Suprapubic skin (tissue), 4 donors: ENCODE measurements at places on chromosomes 6 and 20.

DNA sequence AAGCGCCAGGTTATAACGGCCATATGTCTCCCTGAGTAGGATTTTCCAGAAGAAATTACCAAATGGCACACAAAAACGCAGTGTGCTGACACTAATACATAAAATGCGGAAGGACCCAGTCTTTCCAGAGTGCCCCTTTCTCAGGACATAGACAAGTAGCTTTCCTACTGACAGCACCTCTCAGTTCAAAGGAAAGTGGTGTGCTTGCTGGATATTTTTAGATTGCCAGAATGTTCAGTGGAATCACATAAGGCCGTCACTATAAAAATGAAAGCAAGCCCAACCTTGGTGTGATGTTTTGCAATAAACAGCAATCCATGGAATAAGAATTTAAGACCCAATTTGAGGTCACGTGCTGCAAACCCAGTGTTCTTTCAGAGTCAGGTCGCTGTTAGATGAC, 135.5 kb upstream of the AGPAT4 start:
- H3K27ac ChIP-seq: no peak overlapping the region
- H3K27me3 ChIP-seq: no peaks in the 10 kb centered on the region
- H3K4me3 ChIP-seq: no peak overlapping the region
- peaks cover 11% of the 10 kb centered on the region for H3K4me1 ChIP-seq

GRCh38 chr6:18507018-18507415, 119.9 kb downstream of the RNF144B start:
- no peak for DNase-seq
- H3K27ac ChIP-seq: no peak overlapping the region
- H3K36me3 ChIP-seq: no peaks in the 10 kb centered on the region
- no peak overlapping the region for H3K4me3 ChIP-seq

DNA sequence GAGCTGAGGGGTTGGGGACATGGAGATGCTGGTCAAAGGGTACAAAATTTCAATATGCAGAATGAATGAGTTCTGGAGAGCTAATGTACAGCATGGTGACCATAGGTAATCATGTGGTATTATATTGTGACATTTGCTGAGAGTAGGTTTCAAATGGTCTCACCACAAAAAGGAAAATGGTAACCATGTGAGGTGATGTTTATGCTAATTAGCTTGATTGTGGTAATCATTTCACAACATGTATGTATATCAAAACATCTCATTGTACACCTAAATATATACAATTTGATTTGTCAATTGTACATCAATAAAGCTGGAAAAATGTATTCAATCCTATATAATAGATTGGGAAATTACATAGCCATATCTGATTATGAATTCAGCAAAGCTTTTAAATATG, 29.5 kb upstream of the TMEM14A start:
- H3K27ac ChIP-seq: no peak overlapping the region
- no peaks in the 10 kb centered on the region for H3K36me3 ChIP-seq
- no peak for DNase-seq
- no peak overlapping the region for H3K4me3 ChIP-seq
- H3K27me3 ChIP-seq: peaks cover 6% of the 10 kb centered on the region

DNA sequence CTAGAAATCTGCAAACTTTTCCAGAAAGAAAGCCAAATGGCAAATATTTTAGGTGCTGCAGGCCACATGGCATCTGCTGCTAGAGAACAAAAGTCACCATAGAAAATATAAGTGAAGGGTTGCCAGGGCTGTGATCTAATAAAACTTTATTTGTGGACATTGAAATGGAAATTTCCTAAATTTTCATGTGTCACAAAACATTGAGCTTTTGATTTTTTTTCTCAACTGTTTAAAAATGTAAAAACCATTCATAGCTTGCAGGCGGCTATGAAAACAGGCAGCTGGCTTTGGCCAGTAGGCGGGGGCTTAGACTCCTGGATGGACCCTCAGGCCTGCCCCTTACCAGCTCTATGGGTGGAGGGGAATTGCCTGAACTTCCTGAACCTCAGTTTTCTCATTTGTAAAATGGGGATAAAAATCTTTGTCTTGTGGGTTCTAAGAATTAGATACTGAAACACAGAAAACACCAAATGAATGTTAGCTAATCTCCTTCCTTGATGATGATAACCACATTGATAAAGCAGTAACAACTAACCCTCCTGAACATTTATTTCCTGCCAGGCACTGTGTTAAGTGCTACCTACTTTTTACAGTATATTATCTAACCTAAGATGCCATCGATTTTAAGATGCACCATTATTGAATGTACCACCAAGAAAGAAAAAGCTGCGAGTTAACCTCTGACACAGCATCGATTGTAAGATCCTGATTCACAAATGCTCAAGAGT, 85.5 kb downstream of the SLC22A23 start:
- H3K27me3 ChIP-seq: no peaks in the 10 kb centered on the region
- H3K4me3 ChIP-seq: no peak overlapping the region
- peaks cover 12% of the 10 kb centered on the region for H3K4me1 ChIP-seq
- H3K27ac ChIP-seq: peak overlapping the region; percentile 31

DNA sequence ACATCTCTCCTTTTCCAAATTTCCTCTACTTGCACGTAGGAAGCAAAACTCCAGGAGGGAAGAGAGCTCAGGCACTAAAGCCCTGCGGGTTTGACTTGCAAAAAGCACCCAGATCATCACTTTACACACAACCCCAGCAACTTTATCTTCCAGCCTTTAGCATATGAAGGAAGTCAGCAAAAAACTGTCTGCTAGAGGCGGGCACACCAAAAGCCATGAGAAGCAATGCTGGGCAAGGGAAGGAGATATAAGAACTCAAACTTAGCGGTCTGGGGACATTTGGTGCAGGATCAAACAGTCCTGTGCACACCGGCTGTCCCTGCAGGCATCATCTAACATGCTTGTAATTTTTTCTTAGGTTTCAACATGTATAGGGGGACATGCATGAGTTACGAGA, 113.3 kb downstream of the JPH2 start:
- H3K4me1 ChIP-seq: no peaks in the 10 kb centered on the region
- H3K4me3 ChIP-seq: no peak overlapping the region
- no peaks in the 10 kb centered on the region for H3K36me3 ChIP-seq
- H3K27me3 ChIP-seq: peaks cover 32% of the 10 kb centered on the region

GRCh38 chr6:1542335-1542734, 67.4 kb upstream of the FOXC1 start:
- DNase-seq: no peak
- H3K4me3 ChIP-seq: no peak overlapping the region
- no peaks in the 10 kb centered on the region for H3K27me3 ChIP-seq
- no peak overlapping the region for H3K27ac ChIP-seq

GRCh38 chr20:36307412-36308325, 1.5 kb downstream of the DLGAP4 start:
- no peak overlapping the region for H3K27ac ChIP-seq
- no peak overlapping the region for H3K4me3 ChIP-seq
- no peak for DNase-seq
- no peaks in the 10 kb centered on the region for H3K36me3 ChIP-seq

DNA sequence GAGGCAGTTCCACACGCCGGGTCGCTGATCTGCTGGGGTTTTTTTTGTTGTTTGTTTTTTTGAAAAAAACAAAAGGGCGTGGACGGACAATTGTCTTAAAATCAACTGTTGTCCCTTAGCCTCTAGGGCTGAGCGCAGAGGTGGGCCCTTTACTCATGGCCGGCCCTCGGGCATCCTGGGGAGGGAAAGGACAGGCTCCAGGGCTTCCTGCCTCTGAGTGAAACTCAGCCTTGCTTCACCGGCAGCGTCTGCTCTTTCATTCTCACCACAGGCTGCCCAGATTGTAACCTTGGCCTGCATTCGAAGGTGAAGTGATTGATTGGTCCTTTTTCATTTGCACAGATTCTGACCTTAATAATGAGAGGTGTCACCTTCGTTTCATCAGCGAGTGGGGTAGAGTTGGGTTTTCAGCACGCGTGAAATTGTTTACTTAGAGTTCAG, 797 bp downstream of the SMIM13 start:
- peak overlapping the region; percentile 97 for H3K4me3 ChIP-seq
- no peaks in the 10 kb centered on the region for H3K27me3 ChIP-seq
- peak overlapping the region; percentile 98 for H3K27ac ChIP-seq
- peaks cover 29% of the 10 kb centered on the region for H3K4me1 ChIP-seq
- peak; percentile 70 for DNase-seq
- no peaks in the 10 kb centered on the region for H3K36me3 ChIP-seq

GRCh38 chr6:129750360-129750759, 40.4 kb upstream of the ARHGAP18 start:
- no peaks in the 10 kb centered on the region for H3K27me3 ChIP-seq
- no peak overlapping the region for H3K4me3 ChIP-seq

DNA sequence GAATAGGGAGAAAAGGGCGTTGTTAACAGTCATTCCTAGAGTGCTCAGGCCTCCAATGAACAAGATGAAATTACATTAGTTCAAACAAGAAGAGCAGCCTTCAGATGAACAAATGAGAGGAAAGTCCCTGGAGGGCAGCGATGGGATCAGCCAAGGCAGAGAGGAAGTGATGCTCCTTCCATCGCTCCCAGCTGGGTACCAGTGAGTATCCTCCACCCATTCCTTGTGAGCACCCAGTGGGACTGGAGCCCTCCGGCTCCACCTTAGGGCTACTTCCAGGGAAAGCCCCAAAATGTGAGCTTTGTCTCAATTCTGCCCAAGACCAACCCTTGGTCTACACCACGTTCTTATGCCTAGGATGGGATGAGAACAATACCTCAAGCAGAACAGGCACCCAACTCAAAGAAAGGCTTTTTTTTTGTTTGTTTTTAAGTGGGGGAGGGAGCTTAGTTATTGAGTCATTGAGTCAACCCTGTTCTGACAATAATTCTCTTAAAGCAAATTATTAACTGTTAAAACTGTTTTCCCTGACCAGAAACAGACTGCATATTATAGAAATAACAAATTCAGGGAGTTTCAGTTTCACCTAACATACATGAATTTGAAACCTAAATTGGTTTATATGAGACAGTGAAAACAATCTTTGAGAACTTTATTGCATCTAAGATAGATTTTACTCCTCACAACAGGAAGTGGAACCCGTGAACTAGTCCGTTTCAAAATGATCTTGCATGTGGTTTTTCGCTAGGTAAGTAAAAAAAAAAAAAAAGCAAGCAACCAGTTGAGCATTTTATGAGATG, 106.9 kb downstream of the IPCEF1 start:
- H3K4me3 ChIP-seq: no peak overlapping the region
- no peaks in the 10 kb centered on the region for H3K36me3 ChIP-seq
- no peak overlapping the region for H3K27ac ChIP-seq
- no peaks in the 10 kb centered on the region for H3K4me1 ChIP-seq
- H3K27me3 ChIP-seq: no peaks in the 10 kb centered on the region

GRCh38 chr20:16129411-16129810, 443.8 kb downstream of the KIF16B start:
- no peak overlapping the region for H3K27ac ChIP-seq
- no peak overlapping the region for H3K4me3 ChIP-seq
- no peaks in the 10 kb centered on the region for H3K4me1 ChIP-seq
- H3K36me3 ChIP-seq: no peaks in the 10 kb centered on the region

DNA sequence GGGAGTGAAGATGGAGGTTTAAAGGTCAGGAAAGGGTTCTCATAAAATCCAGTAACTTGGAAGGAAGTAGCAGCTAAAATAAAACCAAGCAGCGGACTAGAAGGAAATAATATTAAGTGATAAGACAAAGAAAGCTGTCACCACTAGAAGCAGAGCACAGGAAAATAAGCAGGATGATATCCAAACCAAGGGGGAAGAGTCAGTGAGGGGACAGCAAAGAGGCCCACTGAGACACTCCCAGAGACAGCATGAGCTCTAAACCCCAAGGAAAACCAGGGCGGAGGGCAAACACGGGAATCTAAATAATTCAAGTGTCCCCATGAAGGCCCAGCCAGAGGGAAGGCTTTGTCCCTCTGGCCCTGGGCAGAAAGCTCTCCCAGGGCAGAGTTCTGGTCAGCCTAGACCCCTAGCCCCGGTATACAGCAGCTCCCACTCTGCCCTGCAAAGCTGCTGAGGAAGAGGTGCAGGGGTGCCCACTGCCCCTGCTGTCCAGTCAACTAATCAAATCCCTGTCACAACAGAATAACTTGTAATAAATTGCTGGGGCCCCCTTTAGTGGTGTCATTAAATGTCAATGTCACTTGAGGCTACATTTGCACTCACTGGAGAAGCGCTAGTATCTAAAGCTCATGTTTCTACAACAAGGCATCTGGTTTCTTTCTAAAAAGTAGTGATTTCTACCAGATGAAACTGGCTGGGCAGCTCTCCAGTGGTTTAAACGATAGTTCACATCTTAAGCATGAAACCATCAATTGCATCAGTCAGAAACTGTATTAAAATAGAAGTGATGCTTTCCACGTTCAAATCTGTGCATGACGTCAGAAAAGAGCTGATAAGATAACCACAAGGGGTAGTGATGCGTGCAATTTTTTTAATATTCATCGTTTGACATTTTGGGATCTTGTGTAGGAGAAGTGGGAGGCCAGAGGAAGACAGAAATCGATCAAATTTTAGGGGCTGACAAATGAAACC, 13.6 kb downstream of the PDE10A start:
- H3K4me3 ChIP-seq: no peak overlapping the region
- H3K27me3 ChIP-seq: no peaks in the 10 kb centered on the region
- H3K36me3 ChIP-seq: no peaks in the 10 kb centered on the region
- H3K27ac ChIP-seq: no peak overlapping the region
- H3K4me1 ChIP-seq: no peaks in the 10 kb centered on the region
- DNase-seq: no peak

GRCh38 chr6:120431841-120432240, 902.4 kb downstream of the TBC1D32 start:
- H3K4me1 ChIP-seq: no peaks in the 10 kb centered on the region
- no peak overlapping the region for H3K4me3 ChIP-seq
- H3K27ac ChIP-seq: no peak overlapping the region
- no peaks in the 10 kb centered on the region for H3K27me3 ChIP-seq

DNA sequence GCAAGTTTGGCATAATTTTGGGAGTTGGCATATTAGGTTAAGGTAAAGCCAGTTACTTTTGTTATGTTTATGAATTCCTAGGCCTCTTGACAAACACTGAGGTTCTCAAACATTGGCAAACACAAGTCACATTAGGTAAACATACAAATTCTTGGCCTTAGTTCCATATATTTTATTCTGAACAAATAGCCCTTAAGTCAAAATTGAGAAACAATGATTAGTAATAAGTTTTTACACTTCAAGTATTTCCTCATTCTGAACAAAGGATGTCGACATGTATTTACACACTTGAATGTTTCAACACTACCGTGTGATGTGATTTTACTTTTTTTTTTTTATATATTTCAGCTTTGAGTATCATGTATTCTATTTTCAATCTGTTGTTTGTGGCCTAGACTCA, 3.8 kb upstream of the ECHDC1 start:
- no peaks in the 10 kb centered on the region for H3K27me3 ChIP-seq
- H3K36me3 ChIP-seq: no peaks in the 10 kb centered on the region
- DNase-seq: no peak
- H3K27ac ChIP-seq: no peak overlapping the region

DNA sequence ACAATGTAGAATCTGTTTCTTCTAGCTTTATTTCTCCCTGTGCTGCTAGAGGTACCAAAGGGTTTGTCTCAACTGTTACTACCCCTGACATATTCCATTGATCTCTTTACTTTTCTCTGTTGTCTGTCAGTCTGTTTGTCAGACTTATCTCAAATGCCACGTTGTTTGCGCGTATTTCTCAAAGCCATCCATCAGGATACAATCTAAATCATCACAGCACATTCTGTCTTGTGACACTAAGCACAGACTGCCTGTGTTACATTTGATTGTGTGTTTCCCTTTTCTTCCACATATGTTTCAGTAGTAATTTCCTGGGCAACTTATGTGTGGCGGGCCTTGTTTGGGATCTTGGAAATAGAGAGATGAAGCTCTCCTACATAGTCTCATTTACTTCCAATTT, 30.2 kb upstream of the SERINC3 start:
- no peaks in the 10 kb centered on the region for H3K36me3 ChIP-seq
- peaks cover 31% of the 10 kb centered on the region for H3K4me1 ChIP-seq
- H3K27ac ChIP-seq: peak overlapping the region; percentile 63
- H3K4me3 ChIP-seq: no peak overlapping the region
- no peaks in the 10 kb centered on the region for H3K27me3 ChIP-seq
